Activated CD4-positive, alpha-beta memory T cell treated with anti-CD3 and anti-CD28 coated beads, Interleukin-2, amount 10 ng/mL, durations not matched to agents 7 days and 5 days (primary cell): ENCODE measurements at places on chromosomes 12 and 14.
A peak's percentile ranks its signal among the peaks of the same experiment; 100 is the strongest.

- no peak for DNase-seq
Measured at GRCh38 chr14:54189748-54190354, 207.0 kb upstream of the CDKN3 start.

DNA sequence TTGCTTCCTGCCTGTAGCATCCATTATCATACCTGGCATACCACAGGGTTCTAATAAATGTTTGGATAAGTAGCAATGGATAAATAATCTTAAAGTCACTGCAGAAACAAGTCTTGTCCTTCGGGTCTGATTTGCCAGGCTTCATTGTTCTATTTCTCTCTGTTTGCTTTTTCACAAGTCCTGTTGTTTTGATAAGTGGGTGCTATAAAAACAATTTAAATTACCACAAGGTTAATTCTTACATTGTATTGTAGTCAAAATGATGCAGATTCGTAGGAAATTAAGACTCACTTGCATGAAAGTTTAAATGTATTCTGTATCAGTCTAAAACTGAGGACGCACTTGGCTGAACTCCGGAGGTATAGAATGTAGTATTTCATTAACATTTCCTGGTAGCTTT lies 429.9 kb downstream of the NELL2 start:
- DNase-seq: no peak

DNA sequence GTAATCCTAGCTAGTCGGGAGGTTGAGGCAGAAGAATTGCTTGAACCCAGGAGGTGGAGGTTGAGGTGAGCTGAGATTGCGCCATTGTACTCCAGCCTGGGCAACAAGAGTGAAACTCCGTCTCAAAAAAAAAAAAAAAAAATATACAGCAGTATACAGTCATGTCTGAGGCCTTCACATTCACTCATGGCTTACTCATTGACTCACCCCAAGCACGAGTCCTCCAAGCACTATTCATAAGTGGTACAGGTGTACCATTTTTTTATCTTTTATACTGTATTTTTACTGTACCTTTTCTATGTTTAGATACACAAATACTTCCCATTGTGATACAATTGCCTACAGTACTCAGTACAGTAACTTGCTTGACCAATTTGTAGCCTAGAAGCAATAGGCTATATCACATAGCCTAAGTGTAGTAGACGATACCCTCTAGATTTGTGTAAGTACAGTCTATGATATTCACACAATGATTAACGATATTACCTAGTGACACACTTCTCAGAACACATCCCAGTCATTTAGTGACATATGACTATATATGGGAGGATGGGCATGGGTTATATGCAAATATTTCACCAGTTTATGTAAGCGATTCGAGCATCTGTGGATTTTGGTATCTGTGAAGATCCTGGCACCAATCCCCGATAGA lies 12.2 kb downstream of the LLPH start:
- no peak for DNase-seq

GRCh38 chr12:57146092-57146491 lies 1.3 kb downstream of the LRP1-AS start:
- no peak for DNase-seq

- no peak for DNase-seq
Measured at GRCh38 chr14:37251775-37252174, 54.0 kb downstream of the MIPOL1 start.

GRCh38 chr12:50725011-50725942 lies 38.6 kb upstream of the ATF1 start:
- DNase-seq: no peak

DNA sequence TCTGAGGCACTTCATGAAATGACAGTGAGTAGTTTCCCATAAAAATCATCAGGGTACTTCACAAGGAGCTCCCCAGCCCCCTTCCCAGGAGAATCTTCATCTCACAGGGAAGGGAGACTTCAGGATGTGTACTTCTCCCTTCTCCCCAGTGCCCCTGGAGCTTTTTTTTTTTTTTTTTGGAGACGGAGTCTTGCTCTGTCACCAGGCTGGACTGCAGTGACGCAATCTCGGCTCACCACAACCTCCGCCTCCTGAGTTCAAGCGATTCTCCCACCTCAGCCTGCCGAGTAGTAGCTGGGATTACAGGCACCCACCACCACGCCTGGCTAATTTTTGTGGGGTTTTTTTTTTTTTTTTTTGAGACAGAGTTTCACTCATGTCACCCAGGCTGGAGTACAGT lies 10.4 kb downstream of the ITPK1 start:
- DNase-seq: no peak

DNA sequence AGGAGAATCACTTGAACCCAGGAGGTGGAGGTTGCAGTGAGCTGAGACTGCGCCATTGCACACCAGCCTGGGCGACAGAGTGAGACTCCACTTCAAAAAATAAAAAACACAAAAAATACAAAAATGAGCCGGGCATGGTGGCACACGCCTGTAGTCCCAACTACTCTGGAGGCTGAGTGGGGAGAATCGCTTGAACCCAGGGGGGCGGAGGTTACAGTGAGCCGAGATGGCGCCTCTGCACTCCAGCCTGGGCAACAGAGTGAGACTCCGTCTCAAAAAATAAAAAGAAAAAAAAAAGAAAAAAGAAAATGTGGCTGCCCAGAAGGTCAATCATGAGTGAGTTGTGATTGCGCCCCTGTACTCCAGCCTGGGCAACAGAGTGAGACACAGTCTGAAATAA lies 9.2 kb downstream of the DNAJC22 start:
- DNase-seq: no peak

DNA sequence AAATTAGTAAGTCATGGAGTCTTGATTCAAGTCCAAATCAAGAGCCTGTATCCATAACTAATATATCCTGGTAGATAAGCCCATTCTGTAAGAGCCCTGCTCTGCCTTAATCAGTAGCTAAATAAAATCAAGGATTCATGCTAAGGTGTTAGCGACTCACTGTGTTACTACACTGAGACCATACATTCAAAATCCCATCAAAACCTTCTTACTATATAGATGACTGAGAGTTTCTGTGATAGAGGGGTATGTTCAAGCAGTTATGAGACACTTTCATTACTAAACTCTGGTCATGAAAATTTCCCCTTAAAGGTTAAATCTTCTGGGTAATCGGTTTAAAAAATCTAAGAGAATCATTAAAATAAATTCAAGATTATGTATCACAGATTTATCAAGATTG lies 78.5 kb downstream of the MDGA2 start:
- DNase-seq: no peak

- DNase-seq: peak; percentile 33
Measured at GRCh38 chr14:20415782-20416206, 2.5 kb upstream of the TEP1 start.

DNA sequence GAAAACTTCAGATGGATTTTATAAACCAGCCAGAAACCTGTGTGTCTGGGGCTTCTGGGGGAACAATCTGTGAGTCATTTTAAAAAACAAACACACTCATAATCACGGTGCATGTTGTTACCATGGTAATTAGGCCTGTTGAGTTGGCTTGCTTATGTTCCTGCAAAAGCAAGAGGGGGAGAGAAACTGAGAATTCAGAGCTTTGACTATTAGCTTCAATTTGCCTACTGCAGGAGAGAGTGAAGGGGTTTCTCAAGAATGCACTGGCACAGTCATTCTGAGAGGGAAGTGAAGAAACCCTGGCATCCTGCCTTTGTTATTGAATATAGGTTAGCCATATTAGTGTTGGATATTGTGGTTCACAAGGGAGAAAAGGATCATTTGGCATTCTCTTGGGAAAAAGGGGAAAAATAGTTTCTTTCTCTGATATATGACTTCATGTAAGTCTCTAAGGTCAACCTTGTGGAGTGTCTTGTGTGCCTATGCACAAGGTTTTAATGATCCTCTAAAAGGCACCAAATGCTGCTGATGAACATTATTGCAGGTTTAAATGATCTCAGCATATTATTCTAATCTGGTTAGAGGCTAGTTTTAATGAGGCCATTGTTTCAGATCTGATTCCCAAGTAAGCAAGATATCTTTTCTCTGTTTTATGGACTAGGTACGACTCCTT lies 12.9 kb downstream of the GNG2 start:
- peak; percentile 43 for DNase-seq

DNA sequence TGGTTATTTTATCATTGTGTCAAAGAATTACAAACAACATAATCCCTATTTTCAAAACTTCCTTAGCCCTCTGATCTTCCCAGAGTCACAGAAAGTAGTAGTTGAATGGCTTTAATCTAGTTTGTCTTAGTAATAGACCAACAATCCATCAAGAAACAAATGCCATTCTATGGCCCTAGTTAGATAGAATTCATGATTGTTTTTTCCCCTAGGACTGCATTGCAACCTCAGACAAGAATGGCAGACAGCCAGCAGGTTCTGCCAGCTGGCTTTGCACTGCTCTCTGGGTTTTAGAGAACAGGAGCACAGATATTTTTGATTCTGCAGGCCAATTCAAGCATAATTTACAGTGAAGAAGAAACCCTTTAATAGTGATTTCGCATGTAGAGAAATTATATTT lies 33.8 kb downstream of the SYT1 start:
- no peak for DNase-seq

- no peak for DNase-seq
Measured at GRCh38 chr12:89433634-89434033, 81.3 kb upstream of the DUSP6 start.

GRCh38 chr12:51188359-51189051 lies 15.6 kb upstream of the TFCP2 start:
- DNase-seq: no peak

DNA sequence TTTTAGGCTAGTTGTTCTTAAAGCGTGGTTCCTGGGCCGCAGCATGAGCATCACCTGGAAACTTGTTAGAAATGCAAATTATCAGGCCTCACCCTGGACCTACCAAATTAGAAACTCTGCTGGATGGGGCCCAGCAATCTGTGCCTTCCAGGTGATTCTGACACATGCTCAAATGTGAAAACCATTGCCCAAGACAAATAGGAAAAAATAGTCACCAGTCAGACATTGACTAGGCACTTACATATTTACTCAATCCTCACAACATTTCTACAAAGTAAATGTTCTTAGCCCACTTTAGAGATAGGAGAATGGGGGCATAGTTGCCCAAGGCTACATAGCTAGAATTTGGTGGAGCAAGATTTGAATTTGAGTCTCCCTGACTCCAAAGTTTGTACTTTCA lies 3.3 kb downstream of the CELA1 start:
- no peak for DNase-seq

DNA sequence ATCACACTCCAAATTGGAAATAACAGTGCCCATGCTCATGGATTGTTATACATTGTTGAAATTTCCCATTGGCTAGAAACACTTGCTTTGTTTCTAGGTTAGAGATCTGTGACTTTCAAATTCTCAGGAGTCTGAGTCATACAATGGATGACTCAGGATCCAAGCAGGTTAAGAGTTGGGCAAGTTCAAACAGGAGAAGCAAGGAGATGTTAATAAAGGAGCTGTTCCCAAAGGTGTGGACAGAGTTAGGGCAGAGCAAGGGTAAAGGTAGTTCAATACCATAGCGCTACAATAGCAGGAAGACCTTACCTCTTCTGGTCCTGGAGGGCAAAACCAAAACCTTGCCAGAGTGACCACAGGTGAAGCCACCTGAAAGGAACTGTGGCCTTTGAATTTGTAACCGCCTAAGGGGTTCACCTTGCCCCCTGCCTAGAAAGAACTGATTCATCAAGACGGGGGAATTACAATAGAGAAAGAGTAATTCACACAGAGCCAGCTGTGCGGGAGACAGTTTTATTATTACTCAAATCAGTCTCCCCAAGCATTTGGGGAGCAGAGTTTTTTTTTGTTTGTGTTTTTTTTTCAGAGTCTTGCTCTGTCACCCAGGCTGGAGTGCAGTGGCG lies 4.2 kb upstream of the AMN1 start:
- peak; percentile 44 for DNase-seq

GRCh38 chr14:52835122-52835903 lies 43.9 kb upstream of the GNPNAT1 start:
- DNase-seq: no peak

- no peak for DNase-seq
Measured at GRCh38 chr12:122138181-122138580, 35.8 kb downstream of the IL31 start.

DNA sequence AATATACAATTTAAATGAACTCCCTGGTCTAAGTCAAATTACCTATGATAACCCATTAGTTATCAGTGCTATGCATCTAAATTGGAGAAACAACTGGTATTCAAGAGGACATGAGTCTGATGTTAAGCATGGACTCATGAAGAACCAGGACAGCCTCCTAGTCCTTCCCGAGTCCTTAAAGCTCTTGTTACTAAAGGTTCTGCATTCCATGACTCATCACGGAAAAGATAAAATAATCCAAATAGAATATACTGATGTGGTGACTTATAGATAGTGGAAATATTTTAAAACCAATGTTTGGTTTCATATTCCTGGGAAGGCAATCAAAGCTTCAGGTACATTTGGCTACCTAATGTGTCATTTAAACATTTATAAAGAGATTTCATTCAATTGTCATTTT lies 117.2 kb upstream of the PMCH start:
- DNase-seq: no peak

DNA sequence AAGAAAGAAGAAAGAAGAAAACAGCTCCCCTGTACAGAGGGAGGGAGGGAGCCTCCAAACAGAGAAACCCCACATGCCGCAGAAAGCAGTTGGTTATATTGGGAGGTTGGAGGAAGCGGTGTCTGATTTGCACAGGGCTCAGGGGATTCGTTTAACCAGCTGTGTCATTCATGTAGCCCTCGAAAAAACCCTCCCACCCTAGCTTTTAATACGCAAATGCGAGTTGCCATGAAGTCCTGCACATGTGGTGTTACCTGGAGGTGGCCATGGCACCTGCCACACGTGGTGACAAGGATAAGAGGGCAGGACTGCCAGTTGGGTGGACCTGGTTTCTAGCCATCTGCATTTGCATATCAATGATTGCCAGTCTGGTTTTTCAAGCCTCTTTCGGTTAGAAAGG lies 40.9 kb downstream of the TMEM30B start:
- DNase-seq: no peak

GRCh38 chr14:58717813-58718212 lies 80.1 kb downstream of the DACT1 start:
- no peak for DNase-seq
